Endothelial cell (in vitro differentiated cells): ENCODE measurements at places on chromosomes 5 and 9. TPM values are rescaled to one million over a fixed set of nuclear protein-coding genes. Genes with fewer than 3 reads are reported as not detected.

GRCh38 chr5:1761453-1761755 is 38.2 kb downstream of the MRPL36 start:
- H3K4me1 ChIP-seq: peaks cover 2% of the 10 kb centered on the region
- no peaks in the 10 kb centered on the region for H3K36me3 ChIP-seq
- H3K4me3 ChIP-seq: no peak overlapping the region
- no peak overlapping the region for H3K27ac ChIP-seq
- no peak for DNase-seq

GRCh38 chr9:117835798-117836197 is 131.6 kb downstream of the TLR4 start:
- DNase-seq: no peak
- H3K4me1 ChIP-seq: peaks cover 11% of the 10 kb centered on the region
- no peaks in the 10 kb centered on the region for H3K27me3 ChIP-seq
- H3K4me3 ChIP-seq: no peak overlapping the region

- no peaks in the 10 kb centered on the region for H3K4me1 ChIP-seq
- no peak for DNase-seq
- H3K27ac ChIP-seq: no peak overlapping the region
- no peaks in the 10 kb centered on the region for H3K27me3 ChIP-seq
Observed at GRCh38 chr5:39877479-39877878, 452.7 kb upstream of the DAB2 start.

GRCh38 chr5:165057145-165057544 is 1551.7 kb downstream of the MAT2B start:
- H3K4me1 ChIP-seq: no peaks in the 10 kb centered on the region
- DNase-seq: no peak
- H3K27ac ChIP-seq: no peak overlapping the region
- H3K36me3 ChIP-seq: no peaks in the 10 kb centered on the region
- no peaks in the 10 kb centered on the region for H3K27me3 ChIP-seq
- no peak overlapping the region for H3K4me3 ChIP-seq

DNA sequence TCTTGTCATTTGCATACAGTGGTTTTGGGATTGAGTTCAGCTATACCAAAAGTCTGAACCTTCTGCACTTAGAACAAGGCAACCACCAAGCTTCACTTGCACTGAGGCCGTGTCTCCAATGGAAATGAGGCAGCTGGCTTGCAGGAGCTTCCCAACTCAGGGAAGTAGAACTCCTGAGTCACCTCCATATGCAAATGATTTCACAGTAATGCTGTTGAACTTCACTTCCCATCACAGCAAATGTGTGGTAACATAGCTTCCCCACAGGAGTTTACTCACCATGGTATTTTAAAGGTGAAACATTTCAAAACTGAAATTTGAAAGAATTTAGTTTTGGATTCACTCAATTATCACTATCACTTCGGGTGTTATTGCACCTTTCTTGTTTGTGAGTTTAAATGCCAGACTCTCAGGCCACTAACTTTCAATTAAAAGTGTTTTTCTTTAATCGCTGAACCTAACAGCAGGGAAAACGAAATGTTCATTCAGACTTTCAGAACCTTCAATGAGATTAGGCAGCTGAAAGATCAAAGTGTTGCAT is 9.0 kb downstream of the CD274 start:
- H3K4me3 ChIP-seq: no peak overlapping the region
- no peak for DNase-seq
- H3K4me1 ChIP-seq: no peaks in the 10 kb centered on the region
- no peaks in the 10 kb centered on the region for H3K36me3 ChIP-seq
- no peak overlapping the region for H3K27ac ChIP-seq

DNA sequence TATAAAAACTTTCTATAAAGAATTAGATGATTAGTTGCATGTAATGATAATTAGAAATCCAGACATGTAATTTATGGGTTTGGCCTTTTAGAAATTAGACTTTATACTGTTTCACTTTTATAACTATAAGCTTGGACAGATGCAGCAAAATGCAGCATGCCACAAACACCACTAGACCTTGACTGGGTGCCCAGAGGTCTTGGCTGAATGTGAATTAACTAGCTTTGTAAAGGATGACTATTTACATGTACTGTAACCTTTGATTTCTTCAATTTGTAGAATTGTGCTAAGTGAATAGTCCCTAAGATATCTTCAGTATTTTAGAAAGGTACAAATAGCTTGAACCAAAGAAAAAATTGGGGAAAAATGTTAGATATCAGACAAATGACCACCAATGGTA is 2168.1 kb downstream of the MAT2B start:
- H3K36me3 ChIP-seq: no peaks in the 10 kb centered on the region
- no peak overlapping the region for H3K27ac ChIP-seq
- H3K4me1 ChIP-seq: no peaks in the 10 kb centered on the region
- DNase-seq: no peak
- no peaks in the 10 kb centered on the region for H3K27me3 ChIP-seq
- no peak overlapping the region for H3K4me3 ChIP-seq

- no peak for DNase-seq
- H3K4me1 ChIP-seq: no peaks in the 10 kb centered on the region
- peaks cover 2% of the 10 kb centered on the region for H3K27me3 ChIP-seq
- no peaks in the 10 kb centered on the region for H3K36me3 ChIP-seq
Observed at GRCh38 chr9:110588296-110588695, 8.8 kb upstream of the SVEP1 start.

GRCh38 chr5:132369474-132370180 is at the start of gene SLC22A5:
Gene SLC22A5 (plus strand): TSS chr5:132369710. CDS start chr5:132369973, 263 bp downstream.
- H3K4me1 ChIP-seq: peaks cover 3% of the 10 kb centered on the region
- H3K27ac ChIP-seq: no peak within 1 kb of the TSS
- peak; percentile 59 for DNase-seq
- no peaks in the 10 kb centered on the region for H3K36me3 ChIP-seq
- H3K4me3 ChIP-seq: peak within 1 kb of the TSS; percentile 86
- peaks cover 6% of the 10 kb centered on the region for H3K27me3 ChIP-seq

GRCh38 chr5:52452098-52452497 is 335.6 kb upstream of the ITGA1 start:
- H3K4me3 ChIP-seq: no peak overlapping the region
- H3K4me1 ChIP-seq: peaks cover 8% of the 10 kb centered on the region
- H3K27ac ChIP-seq: no peak overlapping the region
- no peaks in the 10 kb centered on the region for H3K27me3 ChIP-seq
- no peak for DNase-seq
- no peaks in the 10 kb centered on the region for H3K36me3 ChIP-seq

Gene CORO2A
- total RNA-seq: 5.5 TPM

Gene SLC6A7
- total RNA-seq: not detected
